Cardiac muscle cell (in vitro differentiated cells and primary cell): ENCODE measurements at places on chromosomes 2 and 18. TPM values are rescaled to one million over a fixed set of nuclear protein-coding genes. Genes with fewer than 3 reads are reported as not detected.

TMEM178A gene
- total RNA-seq: 21.3 and 22.5 TPM in 2 replicates

MAP4K3 gene
- 43.5 and 56.7 TPM in 2 replicates for total RNA-seq

POMC gene
- 2.8 and 3.9 TPM in 2 replicates for total RNA-seq

GRCh38 chr2:64192125-64192479 is 47.9 kb upstream of the PELI1 start:
- no peak for DNase-seq
- H3K27me3 ChIP-seq: no peaks in the 10 kb centered on the region
- no peak overlapping the region for H3K4me3 ChIP-seq
- H3K4me1 ChIP-seq: no peaks in the 10 kb centered on the region
- H3K27ac ChIP-seq: no peak overlapping the region

GRCh38 chr18:35875566-35875965 is 96.9 kb upstream of the RMP24 start:
- H3K4me1 ChIP-seq: peaks cover 4% of the 10 kb centered on the region
- H3K4me3 ChIP-seq: no peak overlapping the region
- no peaks in the 10 kb centered on the region for H3K27me3 ChIP-seq
- H3K27ac ChIP-seq: no peak overlapping the region
- H3K36me3 ChIP-seq: no peaks in the 10 kb centered on the region

DNA sequence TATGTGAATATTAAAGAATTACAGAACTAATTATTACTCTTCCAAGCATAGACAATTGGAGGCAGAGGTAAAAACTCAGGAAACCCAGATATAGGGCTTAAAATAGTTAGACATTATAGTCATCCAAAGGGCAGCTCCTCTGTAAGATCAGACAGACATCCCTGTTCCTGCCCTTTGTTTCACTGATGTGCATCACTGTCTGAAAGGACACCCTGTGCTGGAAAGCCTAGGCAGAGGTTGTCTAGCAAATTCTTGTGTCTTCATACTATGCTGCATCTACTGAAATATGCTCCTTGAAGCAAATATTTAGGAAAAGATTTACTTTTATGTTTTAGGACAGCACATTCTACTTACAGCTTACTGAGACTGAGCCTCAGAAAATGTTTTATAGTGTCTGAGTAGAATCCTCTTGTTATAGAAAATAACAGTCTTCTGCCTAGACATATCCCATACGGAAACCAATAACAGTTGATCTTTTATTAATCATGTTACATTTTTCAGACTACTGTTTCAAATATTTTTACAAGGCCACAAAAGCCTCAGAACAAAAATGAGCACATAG is 977.3 kb upstream of the CDH2 start:
- DNase-seq: peak; percentile 18
- no peaks in the 10 kb centered on the region for H3K36me3 ChIP-seq
- no peak overlapping the region for H3K4me3 ChIP-seq
- H3K4me1 ChIP-seq: peaks cover 10% of the 10 kb centered on the region

DNA sequence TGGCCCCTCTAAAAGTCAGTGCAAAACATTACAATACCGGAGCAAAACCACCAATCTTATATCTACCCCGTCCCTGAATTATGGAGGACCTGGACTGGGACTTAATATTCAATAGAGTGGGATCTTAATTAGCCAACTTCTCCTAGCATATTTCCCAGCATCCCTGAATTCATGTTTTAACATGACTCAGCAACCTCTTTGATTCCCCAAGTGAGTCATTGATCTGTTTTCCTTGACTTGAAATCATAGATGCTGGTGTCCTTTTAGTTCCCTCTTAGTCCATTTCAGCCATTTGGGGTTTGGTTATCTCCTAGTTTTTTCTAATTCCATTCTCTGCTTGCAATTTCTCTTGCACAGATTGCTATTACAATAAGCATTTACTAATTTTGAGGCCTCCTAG is 677.7 kb upstream of the CELF4 start:
- no peak overlapping the region for H3K27ac ChIP-seq
- no peaks in the 10 kb centered on the region for H3K27me3 ChIP-seq
- no peaks in the 10 kb centered on the region for H3K4me1 ChIP-seq
- DNase-seq: no peak
- H3K36me3 ChIP-seq: no peaks in the 10 kb centered on the region
- H3K4me3 ChIP-seq: no peak overlapping the region

DNA sequence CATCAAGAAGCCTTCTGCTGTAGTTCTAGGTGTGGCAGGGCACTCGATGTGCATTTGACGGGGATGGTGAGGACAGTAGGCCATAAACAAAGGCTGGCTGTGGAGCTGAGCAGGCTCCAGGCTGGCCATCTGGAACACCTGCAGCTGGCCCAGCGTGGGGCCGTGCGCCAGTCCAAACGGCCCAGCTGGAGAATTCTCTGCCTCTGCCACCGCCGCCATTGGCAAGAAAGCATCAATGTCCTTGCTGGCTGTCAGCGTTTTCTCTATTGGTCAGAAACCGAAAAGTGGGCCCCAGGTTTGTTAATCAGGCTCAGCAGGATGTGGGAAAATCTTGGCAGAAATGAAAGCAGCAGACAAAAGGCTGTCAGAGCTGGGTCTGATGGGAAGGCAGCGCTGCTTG is 24.0 kb upstream of the CTIF start:
- no peaks in the 10 kb centered on the region for H3K27me3 ChIP-seq
- H3K4me1 ChIP-seq: no peaks in the 10 kb centered on the region
- H3K4me3 ChIP-seq: no peak overlapping the region
- H3K36me3 ChIP-seq: no peaks in the 10 kb centered on the region
- H3K27ac ChIP-seq: no peak overlapping the region
- DNase-seq: no peak

GRCh38 chr2:10911291-10912075 is at the start of gene KCNF1:
KCNF1 (plus strand) TSS chr2:10911934; CDS start chr2:10912427, 493 bp downstream.
- peak; percentile 69 for DNase-seq
- no peak within 1 kb of the TSS for H3K27ac ChIP-seq
- H3K36me3 ChIP-seq: no peaks in the 10 kb centered on the region
- peaks cover 31% of the 10 kb centered on the region for H3K27me3 ChIP-seq
- H3K4me3 ChIP-seq: peak within 1 kb of the TSS; percentile 49

GRCh38 chr2:32652555-32653209 is 24.8 kb downstream of the TTC27 start:
- no peaks in the 10 kb centered on the region for H3K27me3 ChIP-seq
- peaks cover 10% of the 10 kb centered on the region for H3K36me3 ChIP-seq
- no peak overlapping the region for H3K4me3 ChIP-seq
- no peak overlapping the region for H3K27ac ChIP-seq
